MV-4-11 (cell line): ENCODE measurements at places on chromosomes 3 and 15.

GRCh38 chr15:39609166-39609916 is 28.5 kb downstream of the THBS1 start:
- DNase-seq = no peak

DNA sequence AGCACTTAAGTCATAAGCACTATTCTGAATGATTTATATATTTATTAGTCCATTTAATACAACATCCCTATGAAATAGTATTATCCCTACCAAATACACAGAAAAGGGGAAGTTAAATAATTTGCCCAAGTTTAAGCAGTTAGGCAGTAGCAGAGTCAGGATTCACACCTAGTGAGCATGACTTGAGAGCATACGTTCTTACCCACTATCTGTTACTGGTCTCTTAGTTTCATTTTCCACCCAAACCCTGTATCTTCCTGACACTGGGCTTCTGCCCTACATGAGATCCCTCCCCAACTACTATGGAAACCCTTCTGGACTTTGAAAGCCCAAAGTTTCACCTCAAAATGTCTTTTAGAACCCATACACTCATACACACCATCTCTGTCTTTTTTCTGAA is 4.4 kb upstream of the ATOSA start:
- no peak for DNase-seq

GRCh38 chr15:43749690-43750345 is 3.6 kb downstream of the PDIA3 start:
- DNase-seq = peak; percentile 55

DNA sequence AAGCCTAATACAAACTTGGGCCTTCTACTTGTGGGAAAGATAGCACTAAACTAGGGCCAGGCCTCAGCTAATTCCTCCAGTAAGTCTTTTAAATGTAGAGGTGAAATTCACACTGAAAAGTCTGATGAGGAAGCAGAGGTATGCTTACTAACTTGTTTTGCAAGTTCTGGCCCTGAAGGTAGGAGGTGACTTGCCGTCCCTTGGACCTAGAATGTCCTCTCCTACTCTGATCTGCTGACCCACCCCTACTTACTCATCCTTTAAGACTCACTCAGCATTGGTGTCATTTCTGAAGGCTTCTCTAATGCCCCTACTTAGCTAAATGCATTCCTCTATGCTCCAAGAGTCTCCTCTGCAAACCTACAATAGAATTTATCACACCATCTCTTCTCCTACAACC is 19.4 kb downstream of the RIOX2 start:
- DNase-seq = no peak

- DNase-seq = peak; percentile 25
Observed at GRCh38 chr15:33021806-33022389, 172.6 kb downstream of the FMN1 start.

GRCh38 chr15:76172782-76173181 is 113.0 kb downstream of the TMEM266 start:
- no peak for DNase-seq

GRCh38 chr15:74648051-74648842 is 32.6 kb downstream of the CLK3 start:
- DNase-seq = no peak

GRCh38 chr3:186151077-186151971 is 42.4 kb upstream of the ETV5 start:
- DNase-seq = peak; percentile 76

DNA sequence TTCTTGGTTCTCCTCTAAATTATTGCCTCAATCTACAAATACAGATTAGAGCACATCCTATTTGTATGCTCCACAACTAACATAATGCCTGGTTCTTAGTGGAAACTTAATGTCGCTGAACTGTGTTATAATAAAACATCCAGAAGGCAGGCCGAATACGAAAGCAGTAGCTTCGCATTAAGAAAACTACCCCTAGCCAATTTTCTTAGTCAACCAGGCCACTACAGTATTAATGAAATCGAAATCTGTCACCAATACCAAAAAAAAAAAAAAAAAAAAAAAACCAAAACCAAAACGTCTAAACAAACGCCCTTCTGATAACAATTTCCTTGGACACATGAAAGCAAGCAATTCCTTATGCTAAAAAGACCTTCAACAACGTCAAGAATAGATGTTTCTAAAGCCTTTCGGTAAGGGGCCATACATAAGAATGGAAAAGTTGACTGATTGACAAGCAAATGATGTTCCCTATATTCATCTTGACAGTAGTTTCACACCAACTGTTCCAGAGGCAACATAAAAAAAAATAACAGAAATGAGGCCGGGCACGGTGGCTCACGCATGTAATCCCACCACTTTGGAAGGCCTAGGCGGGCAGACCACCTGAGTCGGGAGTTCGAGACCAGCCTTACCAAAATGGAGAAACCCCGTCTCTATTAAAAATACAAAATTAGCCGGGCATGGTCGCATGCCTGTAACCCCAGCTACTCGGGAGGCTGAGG is 1.3 kb downstream of the DENND6A start:
- peak; percentile 24 for DNase-seq

DNA sequence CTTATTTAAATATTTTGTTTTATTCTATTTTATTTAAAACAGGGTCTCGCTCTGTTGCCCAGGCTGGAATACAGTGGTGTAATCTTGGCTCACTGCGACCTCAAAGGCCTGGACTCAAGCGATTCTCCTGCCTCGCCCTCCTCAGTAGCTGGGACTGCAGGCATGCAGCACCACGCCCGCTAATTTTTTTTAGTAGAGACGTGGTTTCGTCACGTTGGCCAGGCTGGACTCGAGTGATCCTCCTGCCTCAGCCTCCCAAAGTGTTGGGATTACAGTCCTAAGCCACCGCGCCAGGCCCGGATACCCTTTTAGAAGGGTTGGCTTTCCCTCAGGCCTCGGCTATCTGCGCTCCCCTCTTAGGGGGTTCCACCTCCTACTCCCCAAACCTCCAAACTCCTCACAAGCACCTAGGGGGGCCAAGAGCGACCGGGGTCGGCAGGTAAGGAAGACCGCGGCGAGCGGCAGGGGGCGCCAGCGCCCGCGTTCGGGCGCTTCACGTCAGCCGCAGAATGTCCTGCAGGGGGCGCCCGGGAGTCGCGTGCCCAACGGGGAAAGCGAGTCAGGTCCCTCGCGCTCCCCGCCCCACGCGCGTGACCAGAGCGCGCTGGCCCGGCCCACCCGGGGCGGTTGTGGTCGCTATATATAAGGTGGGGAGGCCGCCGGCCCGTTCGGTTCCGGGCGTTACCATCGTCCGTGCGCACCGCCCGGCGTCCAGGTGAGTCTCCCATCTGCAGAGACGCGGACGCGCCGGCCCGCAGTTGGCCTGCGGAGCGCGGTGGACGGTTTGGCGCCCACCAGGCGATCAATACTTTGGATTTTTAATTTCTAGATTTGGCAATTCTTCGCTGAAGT is 51.8 kb upstream of the GATM start:
- peak; percentile 19 for DNase-seq

- no peak for DNase-seq
Observed at GRCh38 chr15:97955035-97955434, 5.5 kb upstream of the ARRDC4 start.

DNA sequence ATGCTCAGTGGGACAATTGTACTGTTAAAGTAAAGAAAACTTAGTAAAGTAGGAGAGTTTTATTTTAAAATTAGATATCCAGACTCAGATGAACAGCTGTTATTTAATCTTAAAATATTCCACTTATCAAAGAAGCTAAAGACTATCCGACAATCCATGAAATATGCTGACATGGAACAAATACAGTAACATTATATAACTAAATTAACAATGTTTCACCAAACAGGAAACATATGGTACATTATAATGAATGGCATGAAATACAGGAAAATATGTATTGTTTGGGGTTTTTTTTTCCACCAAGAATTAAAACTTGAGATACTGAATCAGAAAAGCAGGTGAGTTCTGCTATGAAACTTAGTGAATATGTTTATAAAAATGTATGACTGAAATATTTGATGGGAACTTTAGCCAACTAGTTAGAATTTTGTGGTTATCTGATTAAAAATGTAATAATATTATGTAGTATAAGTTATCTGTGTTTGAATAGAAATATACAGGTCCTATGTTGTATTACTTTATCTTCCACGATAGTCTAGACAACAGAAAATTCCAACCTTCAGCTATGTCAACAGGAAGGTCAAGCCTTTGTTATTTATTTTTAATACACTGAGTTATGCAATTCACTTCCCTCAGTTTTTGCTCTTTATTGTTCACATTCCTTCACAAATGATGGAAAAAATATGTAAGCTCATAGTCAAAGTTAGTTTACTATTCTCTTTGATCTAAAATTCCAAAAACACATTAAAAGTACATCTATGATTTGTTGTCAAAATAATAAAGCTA is 72.7 kb downstream of the UACA start:
- no peak for DNase-seq

GRCh38 chr3:143427631-143428030 is 308.1 kb downstream of the CHST2 start:
- no peak for DNase-seq

- no peak for DNase-seq
Observed at GRCh38 chr3:71693641-71694040, 31.6 kb downstream of the EIF4E3 start.

GRCh38 chr15:66931768-66932633 is 133.4 kb upstream of the SMAD3 start:
- DNase-seq = no peak

DNA sequence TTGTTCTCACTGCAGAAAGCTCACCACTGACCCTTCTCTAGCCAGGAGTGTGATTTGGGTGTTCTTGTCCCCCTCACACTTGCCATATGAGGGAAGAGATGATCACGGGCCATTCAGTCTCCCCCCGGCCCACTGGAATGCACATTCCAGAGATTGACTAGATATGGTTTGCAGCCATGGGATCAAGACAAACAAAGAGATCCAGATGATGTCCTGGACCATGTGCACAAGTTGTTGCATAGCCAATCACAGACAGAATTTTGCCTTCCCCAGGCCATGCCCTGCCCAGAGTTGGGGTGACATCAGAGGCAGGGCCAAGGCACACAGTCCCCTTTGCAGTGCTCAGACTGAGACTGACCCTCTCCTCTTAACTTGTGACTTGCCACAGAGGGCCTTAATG is 14.8 kb downstream of the MUC13 start:
- DNase-seq = no peak

DNA sequence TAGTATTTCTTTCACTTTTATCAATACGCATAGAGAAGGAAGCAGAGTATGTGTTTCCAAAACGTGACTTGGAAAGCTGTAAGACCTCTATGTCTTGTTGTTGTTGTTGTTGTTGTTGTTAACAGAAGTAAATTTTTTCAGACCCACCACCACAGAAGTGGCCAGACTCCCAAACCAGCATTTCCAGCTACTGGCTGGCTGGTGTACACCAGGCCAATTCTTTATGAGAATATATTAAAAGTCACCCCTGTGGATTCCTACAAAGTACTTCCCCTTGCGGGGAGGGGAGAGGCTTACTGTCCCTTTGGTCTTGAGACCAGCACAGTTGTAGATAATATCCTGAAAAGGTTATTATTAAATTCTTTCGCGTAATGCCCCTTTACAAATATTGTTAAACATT is 1.6 kb upstream of the FOXP1 start:
- DNase-seq = peak; percentile 39

- no peak for DNase-seq
Observed at GRCh38 chr3:40645883-40646282, 121.1 kb downstream of the ZNF621 start.

DNA sequence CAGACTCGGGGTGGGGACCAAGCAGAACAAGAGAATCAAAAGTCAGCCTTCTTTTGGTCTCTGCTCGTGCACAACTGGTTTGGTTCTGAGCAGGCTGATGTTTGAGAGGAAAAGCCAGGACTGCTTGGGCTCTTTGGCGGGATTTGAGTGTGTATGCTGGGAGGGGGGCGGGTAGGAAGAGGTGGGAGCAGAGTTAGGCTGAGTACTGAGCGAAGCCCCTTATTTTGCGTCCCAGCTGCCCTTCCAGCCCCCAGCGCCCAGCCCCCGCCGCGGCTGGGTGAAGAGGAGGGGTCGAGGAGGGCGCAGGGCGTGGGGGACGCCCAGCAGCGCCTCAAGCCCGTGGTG is 153.5 kb upstream of the GOLIM4 start:
- no peak for DNase-seq

DNA sequence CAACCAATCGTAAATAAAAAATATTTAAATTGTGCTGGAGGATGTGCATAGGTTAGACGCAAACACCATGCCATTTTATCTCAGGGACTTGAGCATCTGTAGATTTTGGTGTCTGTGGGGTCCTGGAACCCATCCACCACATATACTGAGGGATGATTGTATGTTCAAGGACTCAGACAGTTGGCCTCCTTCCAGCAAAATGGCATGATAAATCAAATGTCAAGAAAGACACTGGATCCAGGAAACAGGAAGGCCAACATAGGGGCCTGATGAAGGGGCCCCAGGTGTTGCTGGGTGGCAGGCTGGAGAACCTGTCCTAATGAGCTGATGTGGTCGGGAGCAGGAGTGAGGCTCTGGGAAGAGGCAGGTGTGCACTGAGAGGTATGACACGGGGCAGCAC is 289.5 kb downstream of the GABRG3 start:
- no peak for DNase-seq

- peak; percentile 89 for DNase-seq
Observed at GRCh38 chr3:123113889-123114450, 47.1 kb downstream of the PDIA5 start.

DNA sequence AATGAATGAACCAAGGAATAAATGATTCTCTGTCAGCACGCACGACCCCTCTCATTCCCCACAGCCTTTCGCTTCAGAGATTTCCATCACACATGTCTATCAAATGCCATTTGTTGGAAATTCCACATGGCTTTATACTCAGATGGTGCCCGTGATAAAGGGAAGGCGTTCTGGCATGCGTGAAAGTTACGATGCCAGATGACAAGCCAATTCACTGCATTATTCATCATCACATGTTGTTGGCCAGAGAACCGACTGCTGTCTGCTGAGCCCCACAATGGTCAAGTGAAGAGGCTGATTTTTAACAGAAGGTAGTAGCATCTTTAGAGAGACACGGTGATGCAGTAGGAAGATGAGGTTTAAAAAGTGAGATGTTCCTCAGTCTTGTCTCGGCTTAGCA is 74.1 kb upstream of the FRMD4B start:
- no peak for DNase-seq

DNA sequence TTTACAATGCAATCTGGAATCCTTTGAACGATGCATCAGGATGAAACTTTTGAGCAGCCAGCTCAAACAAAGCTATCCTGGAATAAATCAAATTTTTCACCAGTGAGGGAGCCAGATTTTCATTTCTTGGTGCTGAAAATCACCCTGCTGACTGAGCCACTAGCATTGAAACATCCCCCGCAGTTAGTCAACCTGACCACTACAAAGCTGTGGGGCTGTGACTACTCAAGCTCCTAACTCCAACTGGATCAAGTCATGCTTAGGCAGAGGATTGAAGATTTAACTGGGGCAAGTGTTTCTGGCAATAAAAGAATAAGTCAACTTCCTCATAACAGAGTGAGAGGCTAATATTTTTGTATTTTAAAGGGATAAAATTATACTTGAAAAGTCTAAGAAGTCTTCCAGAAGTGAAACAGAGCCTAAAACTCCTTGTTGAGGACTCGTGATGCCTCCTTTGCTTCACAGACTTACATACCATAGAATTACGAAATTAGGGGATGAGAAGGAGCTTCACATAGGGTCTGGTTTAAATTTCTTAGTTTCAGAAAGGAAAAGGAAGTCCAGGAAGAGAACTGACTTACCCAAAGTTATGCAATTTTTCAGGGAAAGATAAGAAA is 177.8 kb downstream of the SERPINI1 start:
- DNase-seq = peak; percentile 87
